Kidney epithelial cell (primary cell): ENCODE measurements at places on chromosomes 16 and 17.

GRCh38 chr17:47266782-47267181 is 13.2 kb downstream of the ITGB3 start:
- DNase-seq: no peak

- DNase-seq: no peak
These were observed 12.5 kb downstream of the ZSCAN32 start for GRCh38 chr16:3388325-3388724.

GRCh38 chr17:64661726-64661975 is 456 bp downstream of the SMURF2 start:
- no peak for DNase-seq

GRCh38 chr17:48818361-48818841 is 1.4 kb upstream of the TTLL6 start:
- DNase-seq: no peak

DNA sequence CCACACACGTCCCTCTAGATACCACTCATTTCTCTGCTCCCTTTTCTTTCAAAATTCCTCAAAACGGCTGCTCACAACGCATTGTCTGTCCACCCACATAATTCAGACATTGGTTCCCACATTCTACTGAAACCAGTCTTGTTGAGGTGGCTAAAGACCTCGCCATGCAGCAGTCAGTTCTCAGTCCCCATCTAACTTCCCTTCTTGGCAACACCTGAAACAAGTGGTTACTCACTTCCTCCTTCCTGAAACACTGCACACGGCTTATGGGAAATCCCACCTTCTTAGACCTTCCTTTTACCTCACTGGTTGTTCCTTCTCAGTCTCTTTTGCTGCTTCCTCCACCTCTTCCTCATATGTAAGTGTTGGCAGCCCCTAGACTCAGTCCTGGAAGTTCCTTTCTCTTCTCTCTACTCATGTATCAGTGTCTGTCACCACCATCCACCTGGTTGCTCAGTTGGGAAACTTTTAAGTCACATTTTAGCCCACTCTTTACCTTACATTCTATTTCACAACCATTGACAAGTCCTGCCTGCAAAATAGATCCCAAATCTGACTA is 277.1 kb downstream of the CEP112 start:
- DNase-seq: no peak

GRCh38 chr17:74712756-74713155 is at the start of gene CD300LF:
TSS of gene CD300LF (minus strand) at chr17:74712923. CDS start at chr17:74712866, 57 bp downstream.
- no peak for DNase-seq

DNA sequence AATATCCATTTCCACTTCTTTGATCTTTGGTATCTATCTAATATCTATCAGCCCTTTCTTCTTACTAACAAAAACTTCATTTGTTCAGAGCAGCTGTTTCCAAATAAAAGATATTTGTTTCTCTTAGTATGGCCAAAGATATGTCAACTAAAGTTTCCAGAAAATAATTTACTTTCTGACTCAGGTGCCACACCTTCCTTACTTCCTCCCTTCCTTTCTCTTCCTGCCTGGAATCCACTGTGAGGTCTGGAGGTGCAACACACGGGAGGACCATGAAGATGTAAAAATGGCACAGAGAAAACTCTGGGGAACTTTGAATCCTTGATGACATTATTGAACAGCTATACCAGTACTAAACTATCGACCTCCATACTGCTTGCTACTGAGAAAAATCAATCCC is 14.0 kb downstream of the MED13 start:
- no peak for DNase-seq

DNA sequence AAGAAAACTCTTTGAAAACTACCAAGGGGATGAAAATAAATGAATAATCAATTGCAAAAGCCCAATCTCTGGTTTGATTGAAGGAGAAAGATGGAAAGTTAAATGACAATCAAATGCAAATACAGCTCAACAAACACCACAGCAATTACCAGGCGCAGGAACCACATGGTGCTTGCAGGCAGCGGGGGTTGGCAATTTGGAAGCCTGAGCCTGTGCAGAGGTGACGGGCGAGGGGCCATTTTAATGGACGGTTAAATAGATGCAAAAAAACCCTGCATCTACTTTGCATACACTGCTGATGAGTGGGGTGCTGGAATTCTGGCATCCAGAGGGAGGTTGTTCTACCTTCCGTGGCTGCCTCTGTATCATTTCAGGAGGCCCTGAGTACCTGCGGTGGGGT is 4.8 kb upstream of the SEZ6 start:
- DNase-seq: no peak

DNA sequence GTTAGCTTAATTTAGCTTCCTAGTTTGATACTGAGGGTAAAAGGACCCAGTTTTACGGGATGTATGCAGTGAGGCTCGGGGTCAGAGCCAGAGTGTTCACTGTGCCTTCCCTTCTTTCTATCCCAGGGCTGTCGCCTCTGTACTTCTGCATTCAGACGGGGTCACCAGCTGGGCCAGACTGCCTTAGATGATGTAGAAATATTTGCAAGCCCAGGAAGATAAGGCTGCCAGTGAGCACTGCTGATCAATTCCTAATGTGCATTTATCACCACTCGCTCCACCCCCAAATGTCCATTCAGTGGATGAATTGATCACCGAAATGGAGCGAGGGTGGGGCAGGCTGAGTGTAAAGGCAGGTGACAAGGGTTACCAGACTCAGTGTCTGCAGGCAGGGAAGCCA is 9.1 kb downstream of the SHISA6 start:
- DNase-seq: no peak

- DNase-seq: no peak
These were observed 2.2 kb downstream of the USP31 start for GRCh38 chr16:23146877-23147601.

- DNase-seq: no peak
These were observed 4.0 kb downstream of the CDK10 start for GRCh38 chr16:89690392-89690901.

GRCh38 chr16:11171448-11171709 is 84.6 kb downstream of the SOCS1 start:
- no peak for DNase-seq

DNA sequence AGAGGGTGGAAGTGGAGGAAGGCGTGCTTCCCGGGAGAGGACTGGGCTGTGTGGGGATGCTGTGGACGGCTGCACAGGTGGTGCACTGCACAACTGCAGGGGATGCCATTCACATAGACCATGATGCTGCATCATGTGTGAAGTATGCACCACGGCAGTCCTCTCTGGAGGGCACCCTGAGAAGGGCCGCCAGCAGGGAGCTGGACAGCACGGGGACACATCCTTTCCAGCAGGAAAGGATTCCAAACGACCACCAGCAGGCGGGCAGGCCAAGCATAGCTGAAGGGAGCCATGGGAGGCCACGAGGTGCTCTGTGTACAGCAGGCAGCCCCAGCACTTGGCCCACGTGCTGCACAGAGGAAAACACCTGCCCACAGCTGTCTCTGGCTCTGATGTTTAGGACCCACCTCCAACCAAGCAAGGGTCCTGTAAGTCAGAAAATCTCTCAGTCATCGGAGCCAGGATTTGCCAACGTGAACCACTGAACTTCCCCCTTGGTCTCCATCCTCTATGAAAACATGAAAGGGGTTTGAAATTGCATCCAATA is 10.1 kb downstream of the ACTG1 start:
- DNase-seq: no peak

DNA sequence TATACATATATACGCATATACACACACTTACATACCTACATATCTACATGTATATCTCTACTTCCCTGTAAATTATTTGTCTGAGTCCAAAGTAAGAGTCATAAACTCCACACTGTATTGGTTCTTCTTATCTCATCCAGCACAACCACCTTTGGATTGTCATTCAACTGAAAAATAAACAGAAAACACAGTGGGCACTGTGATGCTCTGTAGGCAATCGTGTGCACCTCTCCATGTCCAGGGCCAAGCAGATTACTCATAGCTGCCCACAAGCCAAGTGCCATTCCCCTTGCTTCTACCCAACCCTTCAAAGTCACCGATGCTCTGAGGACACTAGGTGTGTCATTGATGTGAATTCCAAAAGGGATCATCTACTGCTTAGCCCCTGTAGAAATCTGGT is 12.9 kb upstream of the TEKT3 start:
- DNase-seq: no peak

DNA sequence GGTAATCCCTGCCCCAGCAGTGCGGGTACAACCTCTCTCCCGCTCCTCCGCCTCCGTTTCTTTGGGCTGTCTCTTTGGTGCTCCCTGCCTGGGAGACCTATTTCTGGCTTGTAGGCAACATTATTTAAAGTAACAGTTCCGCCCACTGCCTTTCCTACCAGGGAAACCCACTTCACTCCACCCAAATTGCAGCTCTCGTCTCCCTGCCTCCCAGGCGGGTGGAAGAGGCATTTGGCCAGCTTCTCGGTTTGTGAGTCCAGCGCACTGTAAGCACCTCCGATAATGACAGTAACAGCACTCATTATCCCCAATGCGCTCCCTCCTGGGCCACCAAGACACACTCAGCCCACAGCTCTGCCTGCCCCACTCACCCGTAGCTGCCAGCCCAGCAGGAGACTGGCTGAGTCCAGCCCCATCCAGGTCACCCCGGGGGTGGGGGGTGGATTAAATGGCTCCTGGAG is 165.1 kb upstream of the CDC42EP4 start:
- no peak for DNase-seq

DNA sequence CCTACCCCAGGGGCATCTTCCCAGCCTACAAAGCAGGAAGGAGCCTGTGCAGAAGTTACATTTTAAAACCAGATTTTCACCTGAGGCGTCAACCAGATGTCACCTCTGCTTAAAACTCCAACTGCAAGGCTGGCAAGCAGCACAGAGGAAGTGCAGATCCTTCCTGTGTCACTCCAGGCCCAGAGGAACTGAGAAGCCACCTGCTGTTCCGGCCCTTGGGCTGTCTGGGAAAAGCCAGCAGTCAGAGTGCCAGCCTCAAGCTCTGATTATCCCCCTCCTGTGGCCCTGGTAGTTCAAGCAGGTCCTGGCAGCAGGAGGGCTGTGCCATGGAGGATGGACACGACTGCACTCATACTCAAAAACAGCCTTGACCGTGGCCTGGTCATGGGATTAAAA is 10.2 kb downstream of the POLR2C start:
- DNase-seq: no peak

GRCh38 chr17:3678095-3678820 is 9.6 kb downstream of the EMC6 start:
- DNase-seq: no peak

DNA sequence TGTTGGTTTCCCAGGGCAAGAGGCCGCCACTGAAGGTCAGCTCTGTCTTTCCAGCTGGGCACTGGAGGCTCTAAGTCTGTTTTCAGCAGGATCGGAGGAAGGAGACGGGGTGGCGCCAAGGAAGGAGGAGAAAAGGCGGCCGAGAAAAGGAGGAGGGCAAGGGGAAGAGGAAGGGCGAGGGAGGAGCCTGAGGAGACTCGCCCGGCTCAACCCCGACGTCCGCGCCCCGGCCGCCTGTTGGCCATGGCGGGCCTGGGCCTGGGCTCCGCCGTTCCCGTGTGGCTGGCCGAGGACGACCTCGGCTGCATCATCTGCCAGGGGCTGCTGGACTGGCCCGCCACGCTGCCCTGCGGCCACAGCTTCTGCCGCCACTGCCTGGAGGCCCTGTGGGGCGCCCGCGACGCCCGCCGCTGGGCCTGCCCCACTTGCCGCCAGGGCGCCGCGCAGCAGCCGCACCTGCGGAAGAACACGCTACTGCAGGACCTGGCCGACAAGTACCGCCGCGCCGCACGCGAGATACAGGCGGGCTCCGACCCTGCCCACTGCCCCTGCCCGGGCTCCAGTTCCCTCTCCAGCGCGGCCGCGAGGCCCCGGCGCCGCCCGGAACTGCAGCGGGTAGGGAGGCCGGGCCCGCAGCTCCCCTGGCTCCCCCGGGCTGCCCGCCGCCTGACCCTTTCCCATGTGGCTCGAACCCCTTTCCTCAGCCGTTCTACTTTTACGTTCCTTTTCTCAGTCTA is at the start of gene RNF135:
Gene RNF135 (plus strand): TSS at position 209 of the 737 bp plus-strand sequence. CDS start 35 bp downstream, at position 244.
- peak; percentile 35 for DNase-seq

DNA sequence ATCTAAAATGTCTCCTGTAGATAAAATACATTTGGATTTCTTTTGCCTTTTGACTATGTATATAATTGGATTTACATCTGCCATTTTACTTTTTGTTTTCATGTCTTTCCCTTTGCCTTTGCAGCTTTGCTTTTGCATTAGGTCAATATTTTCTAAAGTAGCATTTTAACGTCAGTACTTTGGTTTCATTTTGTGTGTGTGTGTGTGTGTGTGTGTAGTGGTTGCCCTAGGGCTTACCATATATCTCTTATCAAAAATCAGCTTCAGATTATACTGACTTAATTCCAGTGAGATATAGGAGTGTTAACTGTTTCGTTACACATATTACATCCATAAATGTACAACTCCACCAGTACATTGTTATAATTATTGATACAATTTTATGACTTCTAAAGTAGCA is 26.1 kb downstream of the AKTIP start:
- DNase-seq: no peak

- no peak for DNase-seq
These were observed 486.4 kb upstream of the KIF2B start for GRCh38 chr17:53336281-53336680.

- no peak for DNase-seq
These were observed 581 bp upstream of the TMEM208 start for GRCh38 chr16:67226295-67226803.

GRCh38 chr16:67435758-67436164 is 4.8 kb downstream of the HSD11B2 start:
- no peak for DNase-seq

DNA sequence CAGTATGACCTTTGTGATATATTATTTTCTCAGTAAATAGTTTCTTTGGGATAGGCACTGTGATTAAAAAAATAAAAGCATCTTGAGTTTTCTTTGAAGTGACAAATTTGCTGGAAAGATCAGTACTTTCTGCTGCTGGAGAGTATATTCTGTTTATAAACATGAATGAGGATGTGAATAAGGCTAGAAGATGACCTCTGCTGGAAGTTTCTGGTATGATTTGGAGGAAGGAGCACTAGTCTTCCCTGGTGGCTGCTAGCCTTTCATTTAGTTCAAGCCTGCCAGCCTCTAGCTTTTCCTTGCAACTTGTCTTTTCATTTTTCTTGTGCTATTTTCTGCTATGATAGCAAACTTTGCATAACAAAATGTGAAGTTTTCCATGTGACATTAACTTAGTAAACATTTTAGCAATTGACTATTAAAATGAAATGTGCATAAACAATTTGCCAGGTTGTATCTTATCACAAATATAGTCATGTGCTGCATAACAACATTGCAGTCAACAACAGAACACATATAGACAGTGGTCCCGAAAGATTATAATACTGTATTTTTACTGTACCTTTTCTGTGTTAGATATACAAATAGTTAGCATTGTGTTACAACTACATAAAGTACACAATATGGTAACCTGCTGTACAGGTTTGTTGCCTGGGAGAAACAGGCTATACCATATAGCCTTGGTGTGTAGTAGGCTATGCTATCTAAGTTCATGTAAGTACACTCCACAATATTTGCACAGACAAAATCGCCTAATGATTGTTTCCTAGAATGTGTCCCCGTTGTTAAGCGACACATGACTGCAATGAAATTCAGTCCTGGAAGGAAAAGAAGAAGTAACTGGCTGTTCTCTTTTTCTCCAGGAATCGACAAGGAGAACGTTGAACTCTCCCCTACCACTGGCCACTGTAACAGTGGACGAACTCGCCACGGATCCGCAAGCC is 18.1 kb upstream of the RAB11FIP4 start:
- no peak for DNase-seq

- DNase-seq: peak; percentile 45
These were observed 584 bp upstream of the STAT5B start for GRCh38 chr17:42276609-42277341.
